ENCODE measurements at places on chromosomes 4 and X. TPM values are rescaled to one million over a fixed set of nuclear protein-coding genes. Genes with fewer than 3 reads are reported as not detected.

The CXCL10 gene
- total RNA-seq = 0.30 TPM

The AKAP14 gene
- total RNA-seq = not detected

The MAGEA8 gene
- not detected for total RNA-seq

The RNF150 gene
- 0.08 TPM for total RNA-seq

The CEP135 gene
- 2.1 TPM for total RNA-seq

The OPRPN gene
- total RNA-seq = not detected

The FABP2 gene
- not detected for total RNA-seq

The USP17L24 gene
- total RNA-seq = not detected

The FAM9B gene
- not detected for total RNA-seq

The ATP2B3 gene
- total RNA-seq = not detected

The LUZP4 gene
- total RNA-seq = not detected

The IL2RG gene
- total RNA-seq = not detected

The ERVMER34-1 gene
- 4.8 TPM for total RNA-seq
